ENCODE measurements at places on chromosomes 2 and 18. TPM values are rescaled to one million over a fixed set of nuclear protein-coding genes. Genes with fewer than 3 reads are reported as not detected.

Gene PLCD4
- 8.2 TPM for total RNA-seq

Gene KATNAL2
- 5.2 TPM for total RNA-seq

Gene PAX3
- not detected for total RNA-seq

DNA sequence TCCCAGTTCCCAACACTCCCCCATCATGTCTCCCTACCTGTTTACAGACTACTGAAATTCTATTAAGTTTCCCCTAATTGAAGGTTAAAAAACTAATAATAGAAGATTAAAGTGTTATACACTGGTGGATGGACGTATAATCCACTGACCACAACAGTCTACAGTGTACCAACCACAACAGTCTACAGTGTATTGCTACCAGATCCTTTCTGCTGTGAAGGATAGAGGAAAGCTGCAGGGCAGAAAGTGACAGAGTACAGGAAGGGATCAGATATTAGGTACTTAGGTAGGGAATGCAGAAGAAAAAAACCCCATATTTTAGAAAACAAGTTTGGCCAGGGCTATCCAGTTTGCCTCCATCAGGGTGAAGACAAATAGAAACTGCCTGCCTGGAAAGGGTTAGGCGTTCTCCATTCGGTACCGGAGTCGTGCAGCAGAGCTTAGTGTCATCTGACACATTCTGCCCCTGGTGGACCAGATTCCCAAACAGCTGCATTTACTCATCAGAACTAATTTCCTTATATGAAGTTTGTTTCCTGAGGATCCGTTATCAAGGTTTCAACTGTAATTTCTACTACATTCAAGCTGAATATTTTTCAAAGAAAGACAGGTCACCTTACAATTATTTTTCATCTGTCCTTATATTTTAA, 49.9 kb downstream of the KLF7 start:
- H3K4me1 ChIP-seq = peaks cover 2% of the 10 kb centered on the region
- H3K27ac ChIP-seq = no peak overlapping the region
- H3K36me3 ChIP-seq = no peaks in the 10 kb centered on the region
- no peak for DNase-seq
- H3K27me3 ChIP-seq = no peaks in the 10 kb centered on the region

DNA sequence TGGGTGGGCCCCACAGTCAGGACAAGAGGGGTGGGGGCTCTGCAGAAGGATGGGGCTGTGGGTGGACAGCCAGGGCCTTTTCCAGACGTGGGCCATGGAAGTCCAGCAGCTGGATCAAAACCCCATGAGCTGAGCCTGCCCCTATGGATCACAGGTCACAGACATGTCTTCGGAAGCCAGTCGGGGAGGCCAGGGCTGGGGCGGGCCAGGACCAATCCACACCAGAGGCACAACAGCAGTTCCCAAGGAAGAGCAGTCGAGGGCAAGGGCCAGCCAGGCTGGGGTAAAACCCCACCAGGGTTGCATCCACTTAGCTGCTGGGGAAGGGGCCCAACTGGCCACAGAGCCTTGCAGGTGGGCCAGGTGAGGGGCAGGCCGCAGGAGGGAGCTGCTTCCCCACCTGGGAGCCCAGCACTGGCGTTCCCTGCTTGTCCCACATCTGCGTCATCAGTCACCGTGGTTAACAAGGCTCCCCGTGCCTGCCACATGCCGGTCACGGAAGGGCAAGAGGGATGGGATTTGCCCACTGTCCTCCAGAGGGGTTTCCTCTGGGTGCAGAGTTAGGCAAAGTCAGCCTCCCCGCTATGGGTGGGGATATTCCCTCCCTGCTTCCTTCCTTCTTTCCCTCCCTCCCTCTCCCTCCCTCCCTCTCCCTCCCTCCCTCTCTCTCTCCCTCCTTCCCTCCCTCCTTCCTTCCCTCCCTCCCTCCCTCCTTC, 46.4 kb upstream of the ODC1 start:
- peaks cover 16% of the 10 kb centered on the region for H3K27me3 ChIP-seq
- no peak overlapping the region for H3K27ac ChIP-seq
- H3K4me3 ChIP-seq = no peak overlapping the region
- H3K4me1 ChIP-seq = peaks cover 40% of the 10 kb centered on the region

DNA sequence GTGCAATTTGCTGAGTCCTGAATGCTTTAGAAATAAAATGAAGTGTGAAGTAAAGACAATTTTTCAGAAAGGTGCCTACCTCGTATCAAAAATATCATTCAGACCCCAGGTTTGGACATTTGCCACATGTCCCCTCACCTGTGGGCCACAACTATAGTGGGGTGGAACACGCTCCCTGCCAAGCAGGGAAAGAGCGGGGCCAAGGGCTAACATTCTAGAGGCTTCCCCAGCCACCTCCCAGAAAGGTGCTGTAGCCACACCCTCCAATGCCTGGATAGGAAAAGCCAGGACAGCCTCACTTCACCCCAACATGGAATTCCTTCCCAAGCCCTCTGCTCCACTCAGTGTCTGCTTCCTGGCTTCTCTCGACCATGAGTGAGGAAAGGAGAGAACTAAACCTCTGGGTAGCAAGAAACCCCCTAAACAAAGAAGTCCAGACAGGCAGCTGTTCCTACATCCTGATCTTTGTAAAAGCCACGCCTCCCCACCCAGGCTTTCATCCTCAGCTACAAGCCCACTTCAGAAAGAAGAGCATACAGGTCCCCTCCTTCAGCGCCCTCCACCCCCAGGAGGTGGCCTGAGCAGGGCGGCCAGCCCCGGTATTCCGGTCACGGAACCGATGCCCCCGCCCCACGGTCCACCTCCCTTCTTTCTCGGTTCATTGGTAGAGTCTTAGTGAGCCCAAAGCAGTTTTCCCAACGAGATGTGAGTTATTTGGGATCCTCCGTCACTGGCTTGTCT, 2.1 kb downstream of the COL6A3 start:
- no peaks in the 10 kb centered on the region for H3K4me1 ChIP-seq
- peaks cover 16% of the 10 kb centered on the region for H3K27me3 ChIP-seq
- peak overlapping the region; percentile 45 for H3K4me3 ChIP-seq
- no peak for DNase-seq
- no peaks in the 10 kb centered on the region for H3K36me3 ChIP-seq

- H3K27me3 ChIP-seq = peaks cover 2% of the 10 kb centered on the region
- H3K4me1 ChIP-seq = no peaks in the 10 kb centered on the region
- H3K4me3 ChIP-seq = no peak overlapping the region
- no peaks in the 10 kb centered on the region for H3K36me3 ChIP-seq
These were observed 23.2 kb upstream of the KDM3A start for GRCh38 chr2:86417961-86418360.

- H3K36me3 ChIP-seq = no peaks in the 10 kb centered on the region
- no peak overlapping the region for H3K27ac ChIP-seq
- no peak overlapping the region for H3K4me3 ChIP-seq
These were observed 70.2 kb upstream of the PIEZO2 start for GRCh38 chr18:11219571-11219970.

DNA sequence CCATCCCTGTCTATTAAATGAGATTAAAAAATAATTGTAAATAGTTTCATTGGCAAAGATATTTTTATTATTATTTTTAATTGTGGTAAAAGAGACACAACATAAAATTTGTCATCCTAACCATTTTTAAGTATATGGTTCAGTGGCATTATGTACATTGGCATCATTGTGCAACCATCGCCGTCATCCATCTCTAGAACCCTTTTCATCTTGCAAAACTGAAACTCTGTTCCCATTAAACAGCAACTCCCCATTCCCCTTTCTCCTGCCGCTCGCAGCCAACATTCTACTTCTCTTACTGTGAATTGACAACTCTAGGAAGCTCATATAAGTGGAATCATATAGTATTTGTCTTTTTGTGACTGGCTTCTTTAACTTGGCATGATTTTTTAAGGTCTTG, 25.3 kb downstream of the LAMA3 start:
- H3K27ac ChIP-seq = no peak overlapping the region
- H3K4me3 ChIP-seq = no peak overlapping the region
- no peaks in the 10 kb centered on the region for H3K27me3 ChIP-seq
- no peaks in the 10 kb centered on the region for H3K36me3 ChIP-seq
- DNase-seq = no peak
- H3K4me1 ChIP-seq = peaks cover 3% of the 10 kb centered on the region

DNA sequence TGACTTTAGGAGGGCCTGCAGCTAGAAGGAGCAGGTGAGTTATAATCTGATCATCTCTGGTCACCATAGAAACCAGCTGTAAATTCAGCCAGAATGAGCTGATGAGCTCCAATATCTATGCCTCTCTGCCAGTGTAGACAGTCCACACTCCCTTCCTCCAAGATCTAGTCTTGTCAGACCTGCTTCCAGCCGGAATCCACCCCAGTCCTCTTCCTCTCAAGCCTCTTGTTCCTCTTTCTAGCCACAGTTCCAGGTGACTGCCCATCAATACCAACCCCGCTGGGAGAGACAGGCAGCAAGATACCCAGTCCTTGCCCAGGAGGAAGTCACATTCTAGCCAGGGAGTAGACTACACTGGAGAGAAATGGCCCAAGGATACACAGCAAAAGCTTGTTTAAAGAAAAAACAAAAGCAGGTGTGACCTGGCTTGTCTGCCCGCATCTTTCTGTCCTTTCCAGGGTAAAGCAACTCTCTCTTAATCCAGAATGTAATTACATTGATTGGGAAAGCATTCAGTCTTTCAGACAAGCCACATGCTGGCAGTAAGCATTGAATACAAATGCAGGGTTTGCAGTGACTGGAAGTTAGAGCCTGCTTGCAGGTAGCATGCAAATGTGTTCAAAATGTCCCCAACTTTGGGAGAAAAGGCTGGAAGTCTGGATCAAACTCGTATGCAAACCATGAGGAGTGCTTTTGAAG, 9.0 kb upstream of the SLC35F6 start:
- H3K36me3 ChIP-seq = no peaks in the 10 kb centered on the region
- no peaks in the 10 kb centered on the region for H3K27me3 ChIP-seq
- no peak overlapping the region for H3K4me3 ChIP-seq
- no peak for DNase-seq
- peaks cover 5% of the 10 kb centered on the region for H3K4me1 ChIP-seq

- H3K27ac ChIP-seq = no peak overlapping the region
- no peak overlapping the region for H3K4me3 ChIP-seq
- H3K4me1 ChIP-seq = no peaks in the 10 kb centered on the region
- DNase-seq = no peak
- H3K27me3 ChIP-seq = no peaks in the 10 kb centered on the region
These were observed 199.6 kb downstream of the VAPA start for GRCh38 chr18:10113121-10114022.

DNA sequence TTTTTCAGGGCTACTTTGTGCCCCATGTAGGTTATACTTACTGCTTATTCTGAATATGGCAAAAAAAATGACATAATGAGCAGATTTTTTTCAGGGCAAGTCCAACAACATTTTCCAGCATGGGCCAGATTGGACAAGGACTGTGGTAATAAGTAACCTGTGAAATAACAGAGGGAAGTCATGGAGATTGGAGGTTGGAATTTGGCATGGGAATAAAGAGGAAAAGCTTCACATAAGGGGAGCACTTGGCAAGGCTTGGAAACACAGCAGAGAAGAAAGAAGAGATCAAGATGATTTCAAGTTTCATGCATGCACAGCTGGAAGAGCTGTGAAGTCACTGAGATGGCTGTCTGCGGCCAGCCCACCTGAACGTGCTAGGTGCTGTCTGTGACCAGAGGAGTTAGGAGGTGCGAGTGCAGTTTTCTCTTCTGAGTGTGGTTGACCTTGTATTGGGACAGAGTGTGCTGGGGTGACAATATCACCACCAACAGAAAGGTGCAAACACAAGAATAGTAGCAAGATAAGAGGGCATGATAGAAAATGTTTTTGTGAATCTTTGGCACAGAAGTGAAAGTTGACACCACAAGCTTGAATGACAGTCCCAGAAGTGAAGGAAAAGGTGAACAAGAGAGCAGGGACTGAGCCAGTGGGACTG, 71.1 kb upstream of the DSC1 start:
- DNase-seq = no peak
- no peaks in the 10 kb centered on the region for H3K4me1 ChIP-seq
- H3K27me3 ChIP-seq = no peaks in the 10 kb centered on the region

GRCh38 chr2:20371323-20372025, 20.8 kb upstream of the PUM2 start:
- DNase-seq = no peak
- H3K36me3 ChIP-seq = no peaks in the 10 kb centered on the region
- H3K4me3 ChIP-seq = no peak overlapping the region
- no peak overlapping the region for H3K27ac ChIP-seq

GRCh38 chr2:239593455-239593854, 192.6 kb upstream of the HDAC4 start:
- H3K36me3 ChIP-seq = no peaks in the 10 kb centered on the region
- H3K27ac ChIP-seq = no peak overlapping the region
- no peak for DNase-seq

DNA sequence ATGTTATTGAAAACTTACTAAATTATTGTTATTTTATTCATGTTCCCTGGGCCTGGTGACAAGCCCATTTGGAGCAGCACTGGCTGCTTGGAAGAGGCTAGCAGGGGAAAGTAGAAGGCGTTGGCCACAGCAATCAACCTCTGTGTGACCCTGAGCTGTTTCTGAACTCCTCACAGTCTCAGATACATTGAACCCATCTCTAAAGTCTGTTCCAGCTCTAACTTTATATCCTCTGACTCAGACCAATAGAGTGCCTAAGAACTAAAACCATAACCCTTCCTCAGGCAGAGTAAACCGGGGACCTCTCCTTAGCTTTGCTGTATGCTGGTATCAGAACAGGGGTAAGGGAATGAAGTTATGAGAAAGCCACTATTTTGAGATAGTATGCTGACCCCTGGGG, 96.4 kb upstream of the NOL4 start:
- no peak for DNase-seq
- no peaks in the 10 kb centered on the region for H3K36me3 ChIP-seq
- H3K4me3 ChIP-seq = no peak overlapping the region
- peaks cover 6% of the 10 kb centered on the region for H3K4me1 ChIP-seq
- H3K27ac ChIP-seq = no peak overlapping the region
- H3K27me3 ChIP-seq = no peaks in the 10 kb centered on the region

- no peak overlapping the region for H3K4me3 ChIP-seq
- no peak for DNase-seq
- no peaks in the 10 kb centered on the region for H3K27me3 ChIP-seq
- H3K27ac ChIP-seq = no peak overlapping the region
- no peaks in the 10 kb centered on the region for H3K36me3 ChIP-seq
- H3K4me1 ChIP-seq = peaks cover 12% of the 10 kb centered on the region
These were observed 96.3 kb upstream of the TANK start for GRCh38 chr2:161063946-161064306.

DNA sequence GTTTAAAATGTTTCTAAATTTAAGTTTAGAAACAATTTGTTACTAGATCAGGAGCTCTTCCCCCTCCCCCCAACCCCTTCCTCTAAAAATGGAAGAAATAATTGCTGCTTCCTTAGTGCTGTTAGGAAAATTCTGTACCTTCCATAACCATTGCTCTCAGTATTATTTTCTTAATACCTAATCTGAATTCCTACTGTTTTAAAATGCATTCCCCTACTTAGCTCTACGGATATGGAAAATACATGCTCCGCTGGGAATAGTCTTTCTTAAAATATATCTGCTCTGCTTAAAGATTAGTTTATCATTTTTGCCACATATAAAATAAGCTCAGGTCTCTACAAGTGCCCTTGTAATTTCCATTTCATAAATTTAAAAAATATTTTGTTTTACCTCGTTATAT, 215.2 kb downstream of the TGIF1 start:
- DNase-seq = no peak
- no peak overlapping the region for H3K4me3 ChIP-seq
- peaks cover 22% of the 10 kb centered on the region for H3K4me1 ChIP-seq
- peak overlapping the region; percentile 84 for H3K27ac ChIP-seq

GRCh38 chr2:39620067-39620466, 45.6 kb upstream of the TMEM178A start:
- no peak overlapping the region for H3K27ac ChIP-seq
- no peak overlapping the region for H3K4me3 ChIP-seq
- H3K4me1 ChIP-seq = no peaks in the 10 kb centered on the region
- no peaks in the 10 kb centered on the region for H3K36me3 ChIP-seq
- no peaks in the 10 kb centered on the region for H3K27me3 ChIP-seq

Measured in transverse colon (tissue), 4 donors.